Heart left ventricle (tissue), 16 donors: ENCODE measurements at places on chromosomes 7 and 10. TPM values are rescaled to one million over a fixed set of nuclear protein-coding genes. Genes with fewer than 3 reads are reported as not detected.

DNA sequence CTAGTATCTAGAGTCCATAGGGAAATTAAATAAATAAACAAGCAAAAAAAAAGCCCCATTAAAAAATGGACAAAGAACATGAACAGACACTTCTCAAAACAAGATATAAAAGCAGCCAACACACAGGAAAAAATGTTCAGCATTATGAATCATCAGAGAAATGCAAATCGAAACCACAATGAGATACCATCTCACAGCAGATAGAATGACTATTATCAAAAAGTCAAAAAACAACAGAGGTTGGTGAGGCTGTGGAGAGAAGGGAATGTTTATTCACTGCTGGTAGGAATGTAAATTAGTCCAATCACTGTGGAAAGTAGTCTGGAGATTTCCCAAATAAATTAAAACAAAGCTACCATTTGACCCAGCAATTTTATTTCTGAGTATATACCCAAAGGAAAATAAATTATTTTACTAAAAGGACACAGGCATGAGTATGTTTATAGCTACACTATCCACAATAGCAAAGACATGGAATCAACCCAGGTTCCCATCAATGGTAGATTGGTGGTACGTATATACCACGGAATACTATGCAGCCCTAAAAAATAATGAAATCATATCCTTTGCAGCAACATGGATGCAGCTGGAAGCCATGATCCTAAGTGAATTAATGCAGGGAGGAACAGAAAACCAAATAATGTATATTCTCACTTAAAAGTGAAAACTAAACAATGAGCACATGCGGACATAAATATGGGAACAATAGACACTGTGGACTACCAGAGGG, 366.5 kb upstream of the SEMA3C start:
- no peak for DNase-seq

DNA sequence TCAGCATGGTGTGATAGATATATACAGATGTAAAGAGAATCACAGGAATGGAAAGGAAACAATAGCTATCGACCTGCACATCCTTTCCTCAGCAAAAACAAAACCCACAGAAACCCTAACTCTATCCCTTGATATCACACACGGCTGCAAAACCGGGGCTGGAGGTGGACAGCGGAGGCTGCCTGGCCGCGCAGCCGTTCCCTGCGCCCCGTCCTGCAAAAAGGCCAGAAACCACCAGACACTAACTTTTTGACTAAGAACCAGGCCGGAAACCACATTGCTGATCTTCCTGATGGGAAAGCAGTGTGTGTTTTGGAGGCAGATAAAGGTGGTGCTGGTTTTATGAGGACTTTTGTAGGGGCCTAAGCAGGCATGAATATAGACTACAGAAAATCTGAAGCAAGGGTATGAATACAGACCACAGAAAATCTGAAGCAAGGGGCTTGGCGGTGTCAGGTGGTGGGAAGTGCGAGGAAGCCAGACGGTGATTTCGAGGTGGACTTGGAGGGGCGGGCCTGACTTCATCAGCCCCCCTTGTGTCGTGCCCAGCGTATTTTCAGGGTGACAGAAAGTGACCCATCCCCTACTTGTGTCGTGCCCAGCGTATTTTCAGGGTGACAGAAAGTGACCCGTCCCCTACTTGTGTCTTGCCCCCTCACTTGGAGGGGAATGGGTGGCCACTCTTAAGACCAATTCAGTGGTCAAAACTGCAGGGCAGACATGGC, 123.3 kb downstream of the WDR37 start:
- no peak for DNase-seq

Gene DPY19L1
- 21.2 TPM for polyA plus RNA-seq

Gene RPEL1
- not detected for polyA plus RNA-seq
